ENCODE measurements at places on chromosomes 6 and 20. TPM values are rescaled to one million over a fixed set of nuclear protein-coding genes. Genes with fewer than 3 reads are reported as not detected.

Gene FAM209B
- total RNA-seq = 1.1 TPM

- no peak for DNase-seq
Measured at GRCh38 chr6:49913636-49914375, 47.5 kb upstream of the CRISP1 start.

GRCh38 chr6:74137911-74138310 lies 441.9 kb downstream of the CD109 start:
- DNase-seq = no peak

DNA sequence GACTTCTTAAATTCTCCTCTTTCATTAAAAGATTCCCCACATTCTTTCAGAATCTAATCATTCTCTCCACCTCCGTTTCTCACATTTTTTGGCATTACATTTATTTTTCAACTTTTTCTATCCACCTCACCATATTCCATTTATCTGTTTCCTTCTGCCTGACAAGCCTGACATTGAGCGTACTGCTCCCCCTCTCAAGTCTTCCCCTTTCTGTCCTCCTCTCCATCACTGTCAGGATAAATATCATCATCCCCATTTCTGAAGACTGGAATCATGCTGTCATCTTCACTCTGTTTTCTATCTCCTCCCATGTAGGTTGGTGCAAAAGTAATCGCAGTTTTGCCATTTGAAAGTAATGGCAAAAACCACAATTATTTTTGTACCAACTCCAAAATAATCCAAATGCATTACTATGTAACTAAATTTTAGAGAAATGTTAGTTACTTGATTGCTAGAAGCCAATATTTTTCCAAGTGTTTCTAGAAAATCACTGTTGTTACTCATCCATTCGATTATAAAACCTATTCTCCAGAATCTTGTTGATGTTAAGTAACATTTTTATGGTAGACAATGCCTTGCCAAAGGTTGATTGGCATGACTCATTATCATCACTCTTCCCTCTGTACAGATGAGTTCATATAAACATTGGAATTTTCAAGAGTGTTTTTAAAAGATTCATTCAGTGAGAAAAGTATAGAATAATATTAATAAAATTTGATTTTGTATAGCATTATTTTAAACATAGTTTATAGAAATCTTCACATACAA lies 292.3 kb upstream of the RNF217 start:
- DNase-seq = no peak

- DNase-seq = no peak
Measured at GRCh38 chr6:18242062-18242851, 22.1 kb downstream of the DEK start.

Gene APCDD1L
- total RNA-seq = not detected

DNA sequence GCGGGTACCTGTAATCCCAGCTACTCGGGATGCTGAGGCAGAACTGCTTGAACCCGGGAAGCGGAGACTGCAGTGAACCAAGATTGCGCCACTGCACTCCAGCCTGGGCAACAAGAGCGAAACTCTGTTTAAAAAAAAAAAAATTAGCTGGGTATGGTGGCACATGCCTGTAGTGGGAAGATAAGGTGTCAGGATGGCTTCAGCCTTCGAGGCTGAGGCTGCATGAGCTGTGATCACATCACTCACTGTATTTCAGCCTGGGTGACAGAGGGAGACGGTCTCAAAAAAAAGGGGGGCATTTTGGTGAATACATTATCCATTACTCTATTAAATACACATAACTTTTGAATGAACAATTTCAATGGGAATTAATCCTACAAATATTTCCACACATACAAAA lies 32.4 kb downstream of the SNX3 start:
- no peak for DNase-seq

DNA sequence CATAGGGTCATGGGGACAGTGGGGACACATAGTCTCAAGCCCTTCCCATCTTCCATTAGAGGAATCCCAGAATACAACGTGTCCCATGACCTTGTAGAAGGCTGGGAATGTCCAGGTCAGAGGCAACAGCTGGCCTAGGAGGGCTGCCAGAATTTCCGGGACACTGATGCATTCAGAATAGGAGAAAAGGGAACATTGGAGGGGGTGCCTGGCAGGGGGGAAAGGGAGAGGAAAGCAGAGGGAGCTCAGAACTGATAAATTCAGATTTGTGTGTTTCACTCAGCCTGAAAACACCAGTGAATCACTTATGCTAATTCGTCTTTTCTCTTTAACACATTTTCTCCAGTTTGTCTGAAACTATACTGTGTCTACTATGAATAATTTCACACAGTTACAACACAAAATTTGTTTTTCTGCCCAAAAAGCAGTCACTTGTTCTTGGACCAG lies 35.5 kb upstream of the BMP2 start:
- no peak for DNase-seq

GRCh38 chr6:50120300-50120699 lies 70.6 kb upstream of the DEFB112 start:
- no peak for DNase-seq

Gene WFDC8
- not detected for total RNA-seq

GRCh38 chr6:83008626-83009025 lies 57.0 kb downstream of the UBE3D start:
- DNase-seq = no peak

GRCh38 chr6:161918109-161918531 lies 644.3 kb upstream of the AGPAT4 start:
- DNase-seq = no peak

Gene MYBL2
- 81.1 TPM for total RNA-seq

GRCh38 chr6:148750838-148751792 lies 4.3 kb downstream of the UST start:
- no peak for DNase-seq

Gene PLG
- total RNA-seq = 0.69 TPM

GRCh38 chr6:110140650-110141049 lies 38.8 kb downstream of the WASF1 start:
- no peak for DNase-seq

Gene HFE
- total RNA-seq = 7.2 TPM

- no peak for DNase-seq
Measured at GRCh38 chr20:47221036-47221625, 135.4 kb downstream of the ZMYND8 start.

Gene C6orf52
- 3.0 TPM for total RNA-seq

DNA sequence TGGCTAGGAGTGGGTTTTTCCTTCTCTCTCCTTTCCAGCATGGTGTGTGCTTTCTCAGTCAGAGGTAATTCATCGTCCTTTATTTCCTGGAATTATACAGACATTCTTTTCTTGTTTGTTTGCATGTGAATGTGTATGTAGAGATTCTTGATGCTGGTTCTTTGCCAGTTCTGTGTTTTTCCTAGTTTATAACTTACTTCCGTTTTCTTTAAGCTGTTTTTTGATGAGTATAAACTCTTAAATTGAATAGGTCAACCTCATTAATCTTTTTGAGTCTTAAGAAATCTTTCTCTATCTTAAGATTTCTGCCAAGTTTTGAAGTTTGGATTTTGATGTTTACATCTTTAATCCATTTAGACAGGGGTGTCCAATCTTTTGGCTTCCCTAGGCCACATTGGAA lies 38.7 kb downstream of the IGF2R start:
- no peak for DNase-seq

- DNase-seq = no peak
Measured at GRCh38 chr6:151699719-151700118, 107.8 kb upstream of the ESR1 start.

- DNase-seq = no peak
Measured at GRCh38 chr6:163710532-163711470, 296.3 kb downstream of the QKI start.
